ENCODE measurements at places on chromosomes 13 and 19.

- DNase-seq = no peak
Measured at GRCh38 chr19:42465827-42466280, 23.1 kb upstream of the CXCL17 start.

DNA sequence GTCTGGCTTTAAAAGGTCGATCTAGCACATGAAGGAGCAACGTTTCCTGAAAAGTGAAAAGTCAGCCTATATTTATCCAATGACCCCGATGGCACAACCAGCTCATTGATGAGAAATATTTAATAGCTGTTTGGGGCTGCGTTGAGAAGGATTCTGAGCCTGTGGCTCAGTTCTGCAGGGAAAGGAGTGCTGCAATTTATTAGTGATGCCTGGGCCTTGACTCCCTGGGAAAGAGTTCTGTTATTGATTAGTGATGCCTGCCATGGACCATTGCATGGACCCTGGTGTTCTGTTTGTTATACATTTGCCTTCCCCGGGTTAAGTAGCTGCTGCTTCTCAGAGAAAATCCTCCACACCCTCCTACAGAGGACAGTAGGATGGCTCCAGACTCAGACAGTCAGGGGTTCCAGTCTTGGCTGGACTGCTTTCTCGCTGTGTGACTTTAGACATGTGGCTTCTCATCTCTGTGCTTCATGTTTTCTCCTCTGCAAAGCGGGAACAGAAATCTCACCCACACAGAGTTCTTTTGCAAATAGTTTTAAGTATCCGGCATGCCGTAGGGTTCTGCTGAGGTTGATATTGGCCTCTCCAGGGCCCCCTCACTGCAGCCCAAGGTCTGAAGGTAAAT, 17.7 kb upstream of the PTPRS start:
- no peak for DNase-seq

GRCh38 chr19:29269641-29270040, 56.7 kb upstream of the UQCRFS1 start:
- no peak for DNase-seq

GRCh38 chr13:107091428-107091827, 523.5 kb upstream of the ARGLU1 start:
- DNase-seq = no peak

DNA sequence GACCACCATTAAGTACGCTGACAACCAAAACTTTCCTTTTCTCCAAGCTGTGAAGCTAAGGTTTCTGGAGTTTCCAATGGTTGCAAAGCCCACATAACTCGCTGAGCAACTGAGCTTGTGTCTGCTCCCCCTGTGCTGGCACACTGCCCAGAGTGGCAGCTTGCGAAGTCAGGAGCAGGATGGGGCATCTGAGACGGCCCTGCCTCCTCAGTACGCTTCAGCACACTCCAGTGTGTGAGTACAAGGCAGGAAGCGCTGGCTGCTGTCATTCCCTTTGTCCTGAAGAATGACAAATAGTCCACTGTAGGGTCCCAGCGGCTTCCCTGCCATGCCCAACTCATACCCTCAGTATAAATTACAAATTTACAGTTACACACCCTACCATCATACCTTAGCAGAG, 51.5 kb downstream of the SKA3 start:
- DNase-seq = no peak

- DNase-seq = no peak
Measured at GRCh38 chr19:18419195-18419698, at the start of gene SSBP4. Gene SSBP4 (plus strand): TSS chr19:18419398. CDS start chr19:18419649, 251 bp downstream.

GRCh38 chr13:100543872-100544602, 44.6 kb downstream of the GGACT start:
- DNase-seq = no peak

GRCh38 chr13:74731731-74732130, 597.5 kb upstream of the KLF12 start:
- no peak for DNase-seq

- DNase-seq = no peak
Measured at GRCh38 chr13:50587115-50587514, 256.4 kb downstream of the DLEU7 start.

- no peak for DNase-seq
Measured at GRCh38 chr19:10748927-10749434, 31.1 kb downstream of the DNM2 start.

- DNase-seq = no peak
Measured at GRCh38 chr13:54706336-54706735, 1677.7 kb downstream of the OLFM4 start.

GRCh38 chr13:106533101-106533942, 2.1 kb downstream of the EFNB2 start:
- DNase-seq = no peak

GRCh38 chr19:42496460-42497133, 31.7 kb downstream of the CEACAM1 start:
- DNase-seq = no peak

DNA sequence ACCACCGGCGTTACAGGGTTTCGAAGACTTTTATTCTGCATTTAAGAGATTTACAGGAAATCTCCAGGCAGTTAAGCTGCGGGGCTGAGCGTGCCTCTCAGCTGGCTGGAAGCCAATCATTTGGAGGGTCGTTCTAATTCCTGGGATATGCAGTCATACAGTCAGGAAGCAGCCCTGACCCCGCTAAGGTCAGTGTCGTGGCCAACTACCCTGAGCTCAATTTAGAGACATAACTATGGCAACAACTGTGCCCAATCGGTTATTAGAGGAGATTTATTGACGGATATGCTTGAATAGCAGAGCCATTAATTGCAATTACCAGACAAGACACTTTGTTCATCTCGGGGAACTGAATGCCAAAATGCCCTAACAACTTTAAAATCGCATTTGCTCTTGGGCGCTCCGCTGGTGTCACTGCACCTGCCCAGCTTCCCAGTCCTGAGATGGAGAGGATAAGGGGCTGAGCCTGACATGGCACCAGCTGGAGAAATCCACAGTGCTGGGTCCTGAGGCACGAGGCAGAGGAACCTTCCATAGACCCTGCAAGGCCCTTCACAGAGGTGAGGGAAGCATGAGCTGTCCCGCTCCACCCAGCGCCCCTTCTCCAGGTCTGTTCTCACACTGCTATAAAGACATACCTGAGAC, 15.1 kb upstream of the ZNF507 start:
- DNase-seq = no peak

- DNase-seq = no peak
Measured at GRCh38 chr13:45337395-45337794, 3.6 kb downstream of the TPT1 start.

DNA sequence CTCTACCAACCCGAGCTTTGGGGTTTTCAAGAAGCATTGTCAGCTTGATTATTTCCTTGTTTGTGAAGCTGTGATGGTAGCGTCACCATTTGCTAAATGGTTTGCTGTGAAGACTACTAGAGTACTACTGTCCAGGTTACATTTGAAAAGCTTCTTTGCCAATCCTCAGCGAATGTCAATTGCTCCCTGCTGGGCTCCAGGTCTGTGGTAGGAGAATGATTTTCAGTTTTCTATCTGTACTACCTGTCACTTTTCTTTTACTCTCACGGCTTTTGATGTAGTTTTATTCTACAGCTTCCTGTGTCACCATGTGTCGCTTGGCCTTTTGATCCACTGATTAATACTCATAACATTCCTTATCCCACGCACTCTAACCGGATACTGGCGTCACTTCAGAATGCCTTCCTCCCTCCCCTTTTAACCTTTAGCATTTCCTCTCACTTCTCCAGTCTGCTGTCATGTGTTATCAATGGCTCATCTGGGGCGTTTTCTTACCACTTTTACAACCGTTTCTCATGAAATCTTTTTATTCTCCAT, 7.5 kb upstream of the GPR183 start:
- no peak for DNase-seq

DNA sequence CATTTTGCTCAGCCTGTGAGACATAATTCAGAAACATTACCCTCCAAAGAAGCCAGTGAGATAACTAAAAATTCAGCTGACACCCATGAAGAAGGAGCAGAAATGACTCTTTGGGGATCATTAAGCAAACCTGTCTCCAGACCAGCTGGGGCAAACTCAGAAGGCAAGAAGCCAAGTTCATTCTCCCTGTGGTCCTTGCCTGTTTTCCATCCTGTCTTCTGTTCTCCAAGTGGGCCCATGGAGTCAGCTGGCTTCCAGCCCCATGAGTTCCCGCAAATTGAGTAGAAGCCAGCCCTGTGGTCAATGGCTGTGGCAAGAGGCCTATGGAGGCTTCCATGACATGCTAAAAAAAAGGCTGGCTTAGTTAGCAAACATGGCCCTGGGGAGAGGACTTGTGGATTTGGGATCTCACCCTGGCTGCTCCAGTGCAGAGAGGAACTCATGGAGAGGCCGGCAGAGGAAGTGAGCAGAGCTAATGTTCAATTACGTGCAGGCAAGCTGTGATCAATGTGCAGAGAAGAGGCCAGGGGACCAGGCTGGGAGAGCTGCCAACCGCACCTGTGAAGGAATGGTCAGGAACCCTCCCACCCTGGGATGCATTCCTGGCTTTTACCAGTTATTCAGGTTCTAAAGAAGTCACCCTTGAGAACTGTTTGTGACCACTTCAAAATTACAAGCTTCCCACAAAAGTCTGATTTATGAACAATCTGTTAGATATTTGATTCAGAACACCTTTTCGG, 229.1 kb downstream of the TSHZ3 start:
- DNase-seq = no peak

- no peak for DNase-seq
Measured at GRCh38 chr19:10855879-10856522, 7.8 kb downstream of the C19orf38 start.

DNA sequence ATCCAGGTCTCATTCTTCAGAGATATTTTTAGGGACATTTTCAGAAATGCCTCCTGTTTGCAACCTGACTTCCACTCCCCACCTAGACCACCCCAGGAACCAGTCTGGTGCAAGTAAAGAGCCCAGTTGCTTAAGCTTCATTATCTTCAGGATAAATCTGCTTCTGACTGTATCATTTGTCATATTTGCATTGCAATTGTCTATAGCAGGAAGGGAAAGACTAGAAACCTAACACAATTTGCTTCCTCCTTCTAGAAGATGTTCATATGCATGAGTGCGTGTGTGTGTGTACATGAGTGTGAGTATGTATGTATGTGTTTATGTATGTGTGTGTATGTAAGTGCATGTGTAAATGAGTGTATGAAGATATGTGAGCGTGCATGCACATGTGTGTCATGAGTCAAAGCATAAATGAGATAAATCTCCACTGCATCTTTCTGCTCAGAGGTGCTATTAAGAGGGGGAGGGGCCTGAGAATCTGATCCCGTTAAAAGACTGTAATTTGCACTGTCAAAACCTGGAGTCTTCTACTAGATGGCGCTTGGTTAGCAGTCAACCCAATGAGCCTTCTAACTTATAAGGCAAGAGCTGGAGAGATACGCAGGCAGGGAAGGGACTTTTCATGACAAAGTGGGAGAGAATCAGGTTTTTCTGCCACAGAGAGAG, 178.8 kb upstream of the KL start:
- no peak for DNase-seq

GRCh38 chr13:85698256-85698655, 101.0 kb downstream of the SLITRK6 start:
- no peak for DNase-seq

DNA sequence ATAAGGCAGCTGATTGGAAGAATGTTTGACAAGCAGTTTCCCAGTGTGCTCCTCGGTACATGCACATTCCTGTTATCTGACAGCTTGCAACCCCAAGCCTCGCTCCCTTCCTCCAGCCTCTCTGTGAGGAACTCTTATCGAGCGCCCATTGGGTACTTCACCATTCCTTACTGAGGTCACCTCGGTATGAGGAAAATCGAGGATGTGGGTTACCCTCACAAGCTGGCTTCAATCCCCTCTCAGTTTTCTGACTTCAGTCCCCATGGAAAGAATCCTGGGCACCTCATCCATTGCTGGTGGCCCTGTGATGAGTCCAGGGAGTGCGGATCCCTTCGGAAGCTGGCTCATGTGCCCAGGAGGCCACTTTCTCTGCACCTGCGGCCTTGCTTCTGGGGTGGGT, 17.3 kb downstream of the TEX29 start:
- no peak for DNase-seq

DNA sequence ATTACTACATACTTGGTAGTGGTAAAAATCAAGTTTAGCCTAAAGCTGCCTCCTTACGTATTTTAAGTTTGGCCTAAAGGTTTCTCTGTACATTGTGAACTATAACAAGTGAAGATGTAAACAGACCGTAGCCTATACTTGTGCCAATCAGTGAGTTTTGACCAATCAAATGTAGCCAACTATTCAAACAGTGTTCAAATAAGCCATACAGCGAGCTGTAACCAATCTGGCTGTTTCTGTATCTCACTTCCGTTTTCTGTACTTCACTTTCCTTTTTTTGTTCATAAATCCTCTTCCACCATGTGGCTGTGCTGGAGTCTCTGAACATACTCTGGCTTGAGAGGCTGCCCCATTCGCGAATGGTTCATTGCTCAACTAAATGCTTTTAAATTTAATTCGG, 2504.6 kb downstream of the PCDH9 start:
- DNase-seq = no peak

GRCh38 chr13:30739761-30740642, 4.7 kb downstream of the ALOX5AP start:
- peak; percentile 38 for DNase-seq

DNA sequence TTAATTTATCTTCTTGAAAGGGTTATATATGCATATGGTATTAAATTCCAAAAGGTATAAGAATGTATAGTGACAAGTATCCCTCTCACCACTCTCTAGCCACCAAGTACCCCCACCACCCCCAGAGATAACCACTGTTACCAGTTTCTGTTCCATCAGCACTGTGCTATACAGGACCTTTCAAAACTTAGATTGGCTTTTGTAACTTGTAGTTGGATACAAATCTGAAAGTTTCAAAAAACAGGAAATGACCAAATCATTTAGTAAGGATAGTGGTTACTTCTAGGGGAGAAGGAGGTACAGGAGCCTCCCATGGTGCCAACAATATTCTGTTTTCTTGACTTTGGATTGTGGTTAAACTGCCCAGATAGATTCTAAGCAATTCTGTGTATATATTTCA, 56.7 kb downstream of the AKAP11 start:
- DNase-seq = no peak

GRCh38 chr13:67200183-67200582, 30.0 kb downstream of the PCDH9 start:
- no peak for DNase-seq

GRCh38 chr19:46861691-46862502, 1.1 kb downstream of the ARHGAP35 start:
- DNase-seq = no peak

GRCh38 chr19:5572556-5573286, 5.0 kb upstream of the TINCR start:
- DNase-seq = no peak

- no peak for DNase-seq
Measured at GRCh38 chr13:45820106-45820838, 31.3 kb downstream of the SIAH3 start.

Measured in AG09309 (cell line).